ENCODE measurements at places on chromosomes 1 and 21.

DNA sequence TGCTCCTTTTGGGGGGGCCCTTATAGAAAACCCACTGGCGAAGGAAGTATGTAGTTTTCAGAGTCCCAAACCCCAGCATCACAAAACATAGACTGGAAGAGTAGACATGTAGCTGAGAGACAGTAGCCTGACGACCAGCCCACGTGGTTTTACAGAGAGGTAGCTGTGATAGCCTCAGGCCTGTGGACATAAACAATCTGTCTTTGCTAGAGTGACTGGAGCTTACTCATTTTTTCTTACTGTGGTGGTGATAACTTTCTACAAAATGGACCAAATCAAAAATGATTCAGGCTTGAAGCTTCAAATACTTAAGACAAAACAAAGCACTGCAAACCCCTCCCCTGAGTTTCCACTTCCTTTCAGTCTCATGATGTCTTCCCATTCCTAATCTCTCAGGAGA is 497.0 kb downstream of the RWDD3 start:
- no peak for DNase-seq

GRCh38 chr1:244164511-244164890 is 113.4 kb downstream of the ZBTB18 start:
- no peak for DNase-seq

DNA sequence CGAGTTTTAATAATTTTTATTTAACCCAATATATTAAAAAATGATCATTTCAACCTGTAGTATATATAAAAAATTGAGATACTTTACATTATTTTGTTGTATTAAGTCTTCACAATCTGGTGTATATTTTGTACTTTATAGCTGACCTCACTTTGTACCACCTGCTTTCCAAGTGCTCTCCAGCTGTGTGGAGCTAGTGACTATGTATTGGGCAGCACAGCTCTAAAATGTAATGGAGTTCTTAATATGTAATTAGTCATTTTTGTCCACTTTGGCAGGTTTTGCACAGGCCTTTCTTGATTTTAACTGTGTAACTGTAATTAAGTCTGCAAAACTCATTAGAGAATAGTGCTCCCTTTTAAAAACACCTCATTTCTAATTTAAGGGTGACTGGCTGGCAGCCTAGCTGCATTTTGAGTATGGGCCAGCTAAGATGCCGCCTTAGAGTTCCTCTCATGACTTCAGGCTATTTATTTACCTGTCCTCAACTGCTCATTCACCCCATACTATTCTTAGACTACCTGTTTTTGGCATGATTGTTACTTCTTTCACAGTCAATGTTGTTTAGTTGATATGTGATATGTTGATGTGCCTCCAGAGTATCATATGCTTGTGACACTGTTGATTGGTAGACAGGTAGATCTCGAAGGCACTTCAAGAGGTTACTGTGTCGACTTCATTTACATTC is 43.2 kb downstream of the ZYG11B start:
- DNase-seq, result peak; percentile 27

- DNase-seq, result no peak
These were observed 19.5 kb downstream of the MAP7D1 start for GRCh38 chr1:36175137-36176095.

DNA sequence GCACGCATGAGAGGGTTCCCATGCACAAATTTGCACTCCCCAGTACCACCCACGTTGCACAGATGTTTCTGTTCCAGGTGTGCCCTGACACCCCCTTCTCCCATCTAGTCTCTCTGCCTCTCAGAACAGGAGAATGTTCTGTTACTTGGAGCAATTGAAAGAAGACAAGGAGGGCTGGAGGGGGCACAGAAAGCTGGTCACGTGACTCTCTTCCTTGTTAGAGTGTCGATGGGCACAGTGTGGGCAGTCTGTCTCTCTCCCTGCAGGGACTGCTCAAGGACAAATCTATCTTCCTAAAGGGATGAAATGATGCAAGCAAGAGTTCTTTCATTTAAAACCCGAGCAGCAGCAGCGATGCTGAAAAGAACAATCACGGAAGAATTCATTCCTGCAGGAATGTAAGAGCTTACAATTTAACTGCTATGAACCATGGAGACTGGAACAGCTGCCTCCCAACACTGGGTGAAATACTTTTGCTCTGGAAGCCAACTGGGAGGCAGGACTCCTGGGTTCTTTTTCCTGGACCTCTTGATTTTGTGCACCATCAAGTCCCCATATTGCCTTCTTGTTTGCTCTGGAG is 7.3 kb upstream of the KCNA10 start:
- DNase-seq, result no peak

DNA sequence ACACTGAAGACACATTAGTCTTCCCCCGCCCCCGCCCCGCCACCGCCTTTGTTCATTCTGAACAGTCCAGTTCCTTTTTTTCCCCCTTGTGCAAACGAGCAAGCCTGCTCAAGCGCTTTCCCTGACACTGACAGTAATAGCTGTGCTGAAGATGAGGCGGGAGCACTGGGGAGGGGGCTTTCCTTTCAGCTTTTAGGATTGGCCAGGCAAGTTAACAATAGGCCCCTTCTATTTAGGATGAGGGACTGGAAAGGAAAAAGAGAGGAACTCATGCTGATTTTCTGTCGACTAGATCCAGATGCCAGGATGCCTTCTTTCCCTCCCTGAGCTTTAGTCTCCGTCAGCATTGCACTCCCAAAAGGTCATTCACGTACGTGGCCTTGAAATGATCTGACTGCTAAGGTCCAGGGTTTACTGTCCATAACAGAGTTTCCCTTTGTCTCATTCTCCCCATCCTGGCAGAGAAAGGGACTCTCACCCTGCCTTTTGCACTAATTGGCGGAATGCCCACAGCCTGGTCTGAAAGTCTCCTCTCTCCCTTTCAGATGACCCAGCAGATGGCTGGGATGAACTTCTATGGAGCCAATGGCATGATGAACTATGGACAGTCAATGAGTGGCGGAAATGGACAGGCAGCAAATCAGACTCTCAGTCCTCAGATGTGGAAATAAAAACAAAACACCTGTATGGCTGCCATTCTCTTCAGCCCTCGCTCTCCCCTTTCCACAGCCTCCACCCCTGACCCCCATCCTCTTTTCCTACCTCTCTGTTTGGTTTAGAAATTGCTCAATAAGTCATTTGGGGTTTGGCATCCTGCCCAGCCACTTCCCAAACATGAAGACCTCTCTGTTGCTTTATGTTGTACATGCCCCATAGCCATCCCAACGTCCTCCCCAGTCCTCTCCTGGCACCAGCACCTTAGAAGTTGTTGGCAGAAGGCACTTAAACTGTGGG is 28.6 kb upstream of the ZFP69B start:
- peak; percentile 58 for DNase-seq

GRCh38 chr21:45352621-45353139 is 52.3 kb upstream of the COL18A1 start:
- no peak for DNase-seq

GRCh38 chr1:168887381-168887780 is 158.4 kb upstream of the DPT start:
- no peak for DNase-seq

DNA sequence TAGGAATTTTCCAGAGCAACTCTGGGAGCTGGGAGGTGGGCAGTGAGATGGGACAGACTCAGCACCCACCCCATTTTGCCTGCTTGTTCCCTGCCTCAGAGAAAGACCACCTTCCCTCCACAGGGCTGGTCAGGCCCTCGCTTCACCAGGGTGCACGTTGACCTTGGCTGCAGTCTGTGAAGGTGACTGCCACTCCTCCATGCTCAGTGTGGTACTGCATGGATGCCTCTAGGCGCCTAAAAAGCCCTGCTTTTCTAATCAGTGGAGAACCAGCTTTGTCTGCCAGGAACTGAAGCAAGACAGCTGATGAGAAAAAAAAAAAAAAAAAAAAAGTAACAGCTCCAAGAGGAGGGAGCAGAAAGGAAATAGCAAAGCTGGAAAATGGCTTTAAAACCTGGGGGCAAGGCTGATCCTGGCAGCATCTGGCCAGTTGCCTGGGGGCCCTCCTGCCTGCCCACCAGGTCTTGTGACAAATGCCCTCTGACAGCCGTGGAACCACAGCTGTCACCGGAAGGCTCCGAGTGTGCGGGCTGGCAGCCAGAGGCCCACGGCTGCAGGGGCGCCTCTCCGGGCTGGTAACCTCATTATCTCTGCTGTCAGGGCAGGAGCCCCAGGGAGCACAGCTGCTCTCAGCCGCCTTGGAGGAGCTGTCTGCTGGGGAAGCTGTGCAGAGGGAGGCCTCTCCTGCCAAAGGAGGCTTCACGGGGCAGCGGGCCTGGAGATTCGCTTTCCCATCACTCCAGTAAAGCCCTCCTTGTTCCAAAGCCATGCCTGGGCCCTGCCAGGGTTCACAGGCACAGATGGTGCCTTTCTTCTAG is 13.7 kb downstream of the KIAA1614 start:
- peak; percentile 77 for DNase-seq

DNA sequence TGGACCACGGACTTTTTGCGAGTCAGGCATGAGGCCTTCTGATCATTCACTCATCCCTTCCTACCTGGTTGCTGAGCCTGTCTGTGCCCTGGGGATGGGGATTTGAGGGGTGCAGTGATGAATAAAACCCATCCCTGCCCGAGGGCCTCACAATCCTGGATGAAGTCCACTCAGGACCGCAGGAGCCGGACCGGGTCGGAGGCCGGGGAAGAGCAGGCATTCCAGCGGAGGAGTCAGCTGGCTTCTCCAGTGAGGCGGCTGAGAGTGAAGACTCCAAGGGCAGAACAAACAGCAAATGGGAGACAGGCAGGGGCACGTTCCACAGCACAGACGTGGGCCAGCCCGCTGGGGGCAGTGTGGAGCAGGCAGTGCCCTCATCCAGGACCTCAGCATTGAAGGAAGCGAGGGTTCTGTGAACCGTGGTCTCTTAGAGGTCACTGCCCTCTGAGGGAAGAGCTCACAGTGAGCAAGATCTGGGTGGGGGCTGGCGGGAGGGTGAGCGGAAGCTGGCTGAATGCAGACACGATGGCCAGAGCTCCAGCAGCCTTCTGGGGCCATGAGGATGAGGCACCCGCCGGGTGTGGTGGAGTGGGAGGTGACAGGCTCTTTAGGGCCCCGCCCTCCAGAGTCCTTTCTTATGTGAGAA is 10.9 kb upstream of the LRRC3 start:
- no peak for DNase-seq

DNA sequence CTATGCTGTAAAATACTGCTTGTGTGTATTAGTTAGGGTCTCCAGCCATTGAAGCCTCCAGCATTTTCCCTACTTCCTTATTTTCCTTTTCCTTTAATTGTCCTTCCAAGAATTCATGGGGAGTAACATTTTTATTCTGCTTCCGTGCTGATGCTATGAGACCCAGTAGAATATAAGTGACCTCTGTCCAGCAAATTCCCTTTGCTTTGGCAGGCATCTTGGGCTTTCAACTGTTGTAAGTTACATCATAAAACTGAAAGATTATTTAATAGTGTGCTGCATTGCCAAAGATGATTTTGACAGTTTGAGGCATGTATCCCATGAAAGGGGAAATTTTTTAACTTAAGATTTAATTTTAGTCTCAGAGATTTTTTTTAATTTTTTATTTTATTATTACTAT is 48.1 kb upstream of the B3GALT2 start:
- no peak for DNase-seq

Measured in DMS79 (cell line).